ENCODE measurements at places on chromosomes 1 and 21. TPM values are rescaled to one million over a fixed set of nuclear protein-coding genes. Genes with fewer than 3 reads are reported as not detected.

IFNGR2 gene
- 55.6 TPM for total RNA-seq

ANKRD45 gene
- 0.24 TPM for total RNA-seq

KLF17 gene
- not detected for total RNA-seq

L1TD1 gene
- not detected for total RNA-seq

NBPF6 gene
- not detected for total RNA-seq

C8B gene
- total RNA-seq, result not detected

SPRR2B gene
- total RNA-seq, result not detected

LRRN2 gene
- total RNA-seq, result not detected

ENO1 gene
- 744 TPM for total RNA-seq

ATP5IF1 gene
- 113 TPM for total RNA-seq

DNA sequence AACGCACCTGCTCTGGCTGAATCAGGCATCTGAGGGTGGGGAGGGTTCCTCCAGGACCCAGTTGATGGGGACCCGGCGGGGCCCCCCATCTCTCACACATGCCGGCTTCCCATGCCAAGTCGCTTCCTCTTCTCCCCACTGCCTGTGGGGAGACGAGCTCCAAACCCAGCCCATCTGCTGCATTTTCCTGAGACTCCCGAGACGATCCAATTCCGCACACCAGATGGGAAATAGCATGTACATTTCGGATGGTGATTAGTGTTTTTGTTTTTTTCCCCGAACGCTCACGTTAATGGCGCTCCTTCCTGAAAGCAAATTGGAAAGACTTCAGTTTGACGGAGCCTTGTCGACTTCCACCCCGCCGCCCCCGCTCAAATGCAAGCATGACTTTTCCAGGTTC, 13.2 kb upstream of the GRIK3 start:
- no peak for DNase-seq

DNA sequence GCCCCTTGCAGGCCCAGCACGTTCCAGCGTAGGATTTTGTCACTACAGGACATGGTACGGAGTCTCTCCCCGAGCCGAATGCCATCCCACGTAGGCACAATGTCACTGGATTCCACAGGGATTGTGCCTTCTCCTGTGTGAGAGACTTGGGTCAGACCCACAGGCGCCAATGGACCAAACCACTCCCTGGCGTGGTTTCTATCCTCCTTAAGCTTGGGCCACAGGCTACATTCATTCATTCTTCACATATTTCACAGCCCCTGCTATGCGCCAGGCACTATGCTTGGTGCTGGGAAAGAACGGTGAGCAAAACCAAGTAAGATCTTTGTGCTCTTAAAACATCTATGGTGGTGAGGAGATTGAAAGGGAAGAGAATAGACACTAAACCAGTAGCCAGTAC, 18.7 kb downstream of the CHRNB2 start:
- DNase-seq, result no peak

GRCh38 chr21:31873696-31874599, 1.1 kb downstream of the HUNK start:
- peak; percentile 90 for DNase-seq

- DNase-seq, result no peak
These were observed 131.4 kb upstream of the RAB4A start for GRCh38 chr1:229139331-229140118.

- DNase-seq, result no peak
These were observed 86.0 kb downstream of the SLC25A24 start for GRCh38 chr1:108114033-108114599.

DNA sequence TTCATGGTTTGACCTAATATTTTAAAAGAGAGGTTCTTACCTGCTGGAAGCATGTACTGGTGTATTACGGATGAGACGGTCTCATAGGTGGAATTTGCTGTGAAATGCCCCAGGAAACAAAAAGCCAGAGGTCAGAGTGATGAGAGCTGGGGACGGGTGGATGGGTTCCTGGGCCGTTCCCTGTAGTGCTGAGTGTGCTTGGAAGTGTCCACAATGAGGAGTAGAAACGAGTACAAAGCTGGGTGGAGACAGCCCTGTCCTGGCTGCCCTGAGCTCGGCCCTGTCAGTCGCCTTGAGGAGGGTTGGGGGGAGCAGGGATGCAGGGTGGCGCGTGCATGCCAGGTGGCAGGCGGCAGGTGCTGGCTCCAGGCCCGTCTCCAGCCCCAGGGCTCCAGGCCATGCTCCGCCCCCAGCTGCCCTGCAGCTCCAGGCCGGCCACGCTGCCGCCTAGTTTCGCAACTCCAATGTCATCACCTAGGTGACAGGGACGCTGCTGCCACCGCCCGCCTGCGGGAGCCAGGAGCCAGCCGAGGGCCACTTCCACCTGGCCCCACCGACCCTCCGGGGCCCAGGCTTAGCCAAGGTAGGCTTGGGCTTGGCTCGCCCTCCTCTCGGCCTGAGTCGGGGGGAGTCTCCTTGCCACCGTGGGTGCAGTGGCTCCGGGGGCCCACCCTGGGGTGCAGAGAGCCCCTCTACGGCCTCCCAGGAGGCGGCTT, 16.4 kb downstream of the TP73 start:
- DNase-seq, result no peak

- no peak for DNase-seq
These were observed 51.1 kb downstream of the COL24A1 start for GRCh38 chr1:86105533-86105866.

DNA sequence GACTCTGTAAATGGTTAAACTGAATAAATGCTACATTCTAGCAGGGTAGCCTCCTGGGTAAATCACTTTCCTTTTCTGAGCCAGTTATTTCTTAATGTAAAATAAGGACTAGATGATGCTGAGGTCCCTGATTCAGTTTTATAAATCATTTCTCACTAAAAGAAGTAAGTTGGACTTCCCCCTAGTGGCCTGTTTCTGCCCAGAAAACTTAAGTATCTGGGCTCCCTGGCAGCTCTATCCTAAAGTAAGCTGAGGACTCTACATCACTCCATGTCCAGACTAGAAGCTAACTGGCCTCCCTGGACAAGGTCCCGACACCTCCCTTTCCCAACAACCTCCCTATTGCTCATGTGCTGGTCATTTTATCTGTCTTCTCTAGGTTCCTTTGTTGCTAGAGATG, 3.0 kb downstream of the GPN2 start:
- no peak for DNase-seq

GRCh38 chr1:9069326-9070100, at the start of gene SLC2A5:
SLC2A5 (minus strand) TSS chr1:9069635; CDS start chr1:9069536, 99 bp downstream.
- no peak for DNase-seq

DNA sequence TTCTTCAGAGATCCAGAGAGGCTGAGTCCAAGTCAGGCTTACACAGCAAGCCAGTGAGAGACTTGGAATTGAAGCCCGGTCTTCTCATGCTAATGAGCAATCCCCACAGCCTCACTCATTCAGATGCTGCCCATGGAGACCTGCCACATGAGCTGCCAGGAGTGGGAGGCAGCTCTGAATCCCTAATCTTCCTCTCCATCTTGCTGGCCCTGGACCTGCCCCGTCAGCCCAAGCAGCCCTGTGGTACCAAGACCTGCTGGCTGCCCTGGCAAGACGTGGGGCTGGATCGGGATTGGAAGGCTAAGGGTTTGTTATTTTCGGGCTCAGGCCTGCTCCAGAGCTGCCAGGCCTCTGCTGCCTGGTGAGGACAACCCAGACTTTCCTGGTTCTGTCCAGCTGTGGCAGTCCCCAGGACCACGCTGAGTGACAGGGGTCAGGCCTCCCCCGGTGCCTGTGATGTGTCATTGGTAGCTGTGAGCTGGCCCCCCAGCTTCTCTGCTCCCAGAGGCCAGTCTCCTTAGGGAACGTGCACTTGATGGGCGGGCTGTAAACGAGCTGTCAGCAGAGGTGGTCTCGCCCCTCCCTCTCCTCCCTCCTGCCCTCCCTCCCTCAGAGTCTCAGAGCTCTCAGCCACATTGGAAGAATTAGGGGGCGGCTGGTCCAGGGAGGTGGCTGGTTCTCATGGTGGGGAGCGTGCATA, 135.0 kb downstream of the FOXD2 start:
- no peak for DNase-seq

DNA sequence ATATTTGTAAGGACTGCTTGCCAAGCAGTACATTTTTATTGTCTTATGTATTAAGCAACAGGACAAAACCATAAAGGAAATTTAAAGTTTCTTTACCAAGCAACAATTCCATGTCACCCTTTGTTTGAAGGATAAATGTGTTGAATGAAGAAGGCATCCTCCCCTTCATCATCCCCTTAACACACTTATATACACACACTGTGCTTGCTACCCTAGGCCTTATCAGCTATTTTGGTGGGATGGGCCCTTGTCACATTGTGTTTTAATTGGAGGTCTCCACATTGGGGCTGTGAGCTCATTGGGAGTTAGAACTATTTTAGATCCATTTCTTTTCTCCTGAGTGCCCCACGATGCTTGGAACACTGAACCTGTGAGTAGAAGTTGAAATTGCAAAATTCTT, 1.9 kb downstream of the VANGL1 start:
- no peak for DNase-seq

DNA sequence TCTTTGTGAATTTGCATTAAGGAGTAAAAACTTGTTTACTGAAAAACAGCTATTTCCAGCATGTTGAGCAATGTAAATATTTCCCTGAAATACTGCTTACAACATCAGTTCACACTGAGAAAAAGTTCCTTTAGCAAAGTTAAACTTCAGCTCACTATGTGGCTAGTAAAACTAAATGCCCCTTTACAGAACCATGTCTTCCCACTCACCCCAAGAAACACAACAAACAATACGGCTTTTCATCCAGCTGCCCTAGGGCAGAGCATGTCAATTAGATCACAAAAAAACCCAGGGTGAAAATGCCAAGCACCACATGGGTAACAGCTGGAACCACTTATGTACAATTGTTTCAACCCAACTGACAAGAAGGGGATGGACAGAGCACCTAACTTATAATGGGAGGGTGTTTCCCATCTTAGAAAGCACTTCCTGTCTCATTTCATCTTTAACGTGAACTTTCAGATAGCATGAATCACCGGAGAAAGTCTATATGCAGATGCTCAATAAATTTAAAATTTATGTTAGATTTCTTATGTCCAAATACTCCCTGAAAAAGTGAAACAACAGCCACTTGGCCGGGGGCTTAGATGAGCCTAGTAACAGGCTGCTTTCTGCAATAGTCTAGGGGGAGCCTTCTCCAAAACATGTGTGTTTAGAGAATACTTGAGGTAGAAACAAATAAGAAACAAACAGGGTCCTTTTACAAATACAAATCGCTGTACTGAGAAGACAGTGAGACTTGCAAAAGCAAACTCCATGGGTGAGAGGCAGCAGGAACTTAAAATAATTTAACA, 6.6 kb downstream of the NID1 start:
- DNase-seq, result no peak

GRCh38 chr1:184022668-184023067, 14.9 kb downstream of the COLGALT2 start:
- no peak for DNase-seq

DNA sequence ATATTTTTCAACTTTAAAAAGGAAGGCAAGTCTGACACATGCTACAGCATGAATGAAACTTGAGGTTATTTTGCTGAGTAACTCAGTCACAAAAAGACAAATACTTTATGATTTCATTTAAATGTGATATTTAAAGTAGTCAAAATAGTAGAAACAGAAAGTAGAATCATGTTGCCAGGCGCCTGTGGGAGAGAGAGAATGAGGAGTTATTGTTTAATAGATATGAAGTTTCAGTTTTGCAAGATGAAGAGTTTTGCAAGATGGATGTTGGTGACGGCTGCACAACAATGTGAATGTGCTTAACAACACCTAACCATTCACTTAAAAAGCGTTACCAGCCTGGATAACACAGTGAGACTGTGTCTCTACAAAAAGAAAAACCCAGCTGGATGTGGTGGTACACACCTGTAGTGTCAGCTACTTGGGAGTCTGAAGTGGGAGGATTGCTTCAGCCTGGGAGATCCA, 20.7 kb upstream of the ATP1A1 start:
- no peak for DNase-seq

- DNase-seq, result peak; percentile 93
These were observed 1.1 kb upstream of the JUN start for GRCh38 chr1:58784758-58785441.

DNA sequence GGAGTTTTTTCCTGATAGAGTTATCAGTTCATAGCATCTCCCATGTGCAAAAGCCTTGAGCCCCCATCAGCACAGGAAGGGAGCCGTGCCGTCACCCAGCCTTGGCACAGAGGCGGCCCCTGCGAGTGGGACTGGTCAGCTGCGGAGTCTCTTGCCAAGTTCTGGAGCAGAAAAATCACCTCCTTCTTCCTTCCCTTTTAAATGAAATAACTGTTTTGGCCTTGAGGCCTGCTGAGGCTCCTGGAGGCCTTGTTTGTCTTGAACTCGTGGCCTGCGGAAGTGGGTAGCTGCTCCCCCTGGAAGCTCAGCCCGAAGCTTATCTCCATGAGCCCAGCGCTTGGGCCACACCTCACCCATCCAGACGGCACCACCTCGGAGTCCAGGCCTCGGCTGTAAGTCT, 145.7 kb upstream of the TMEM51 start:
- no peak for DNase-seq

DNA sequence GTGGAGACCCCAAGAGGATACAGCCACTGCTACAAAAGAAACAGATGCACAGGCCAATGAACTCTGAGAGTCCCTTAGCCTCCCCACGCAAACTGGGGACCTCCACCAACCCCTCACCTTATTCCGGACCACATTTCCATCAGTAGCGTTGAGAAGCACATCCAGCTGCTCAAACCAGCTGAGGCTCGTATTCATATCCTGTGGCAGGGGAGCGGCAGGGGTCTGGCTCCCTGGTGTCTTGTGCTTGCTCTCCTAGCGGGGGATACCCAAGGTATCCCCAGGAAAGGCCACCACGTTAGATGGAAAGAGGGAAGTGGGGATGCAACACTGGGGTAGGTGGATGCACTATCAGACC, 481 bp downstream of the CCDC163 start:
- no peak for DNase-seq

GRCh38 chr21:42198929-42199867, 19.7 kb upstream of the ABCG1 start:
- DNase-seq, result no peak

- DNase-seq, result no peak
These were observed 24.9 kb upstream of the KIRREL1 start for GRCh38 chr1:157968508-157968907.

DNA sequence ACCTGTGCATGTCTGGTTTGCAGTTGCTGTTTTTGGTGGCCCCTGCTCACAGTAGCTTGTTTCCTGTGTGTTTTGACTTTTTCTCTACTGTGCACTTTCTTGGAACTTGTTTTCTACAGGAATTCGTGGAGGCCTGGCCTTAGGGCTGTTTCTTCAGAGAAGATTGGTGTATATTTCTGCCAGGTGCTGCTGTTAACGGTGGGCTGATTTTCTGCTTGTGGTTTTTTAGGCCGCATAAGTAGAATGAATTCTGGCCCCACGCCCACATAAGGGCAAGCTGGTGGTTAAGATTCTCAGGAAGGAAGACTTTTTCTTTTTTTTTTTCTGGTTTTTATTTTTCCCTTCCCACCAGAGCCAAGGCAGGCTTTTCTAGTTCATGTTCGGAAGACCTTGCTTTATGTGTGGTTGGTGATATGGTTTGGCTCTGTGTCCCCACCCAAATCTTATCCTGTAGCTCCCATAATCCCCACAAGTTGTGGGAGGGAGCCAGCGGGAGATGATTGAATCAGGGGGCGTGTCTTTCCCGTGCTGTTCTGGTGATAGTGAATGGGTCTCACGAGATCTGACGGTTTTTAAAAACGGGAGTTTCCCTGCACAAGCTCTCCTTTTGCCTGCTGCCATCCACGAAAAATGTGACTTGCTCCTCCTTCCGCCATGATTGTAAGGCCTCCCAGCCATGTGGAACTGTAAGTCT, 71.5 kb upstream of the DISP3 start:
- DNase-seq, result no peak
